ENCODE measurements at places on chromosomes 7 and 10.

- no peak for DNase-seq
Observed at GRCh38 chr10:93445978-93446720, 36.0 kb downstream of the MYOF start.

GRCh38 chr7:151051108-151051507 lies 2.8 kb downstream of the ASIC3 start:
- no peak for DNase-seq

DNA sequence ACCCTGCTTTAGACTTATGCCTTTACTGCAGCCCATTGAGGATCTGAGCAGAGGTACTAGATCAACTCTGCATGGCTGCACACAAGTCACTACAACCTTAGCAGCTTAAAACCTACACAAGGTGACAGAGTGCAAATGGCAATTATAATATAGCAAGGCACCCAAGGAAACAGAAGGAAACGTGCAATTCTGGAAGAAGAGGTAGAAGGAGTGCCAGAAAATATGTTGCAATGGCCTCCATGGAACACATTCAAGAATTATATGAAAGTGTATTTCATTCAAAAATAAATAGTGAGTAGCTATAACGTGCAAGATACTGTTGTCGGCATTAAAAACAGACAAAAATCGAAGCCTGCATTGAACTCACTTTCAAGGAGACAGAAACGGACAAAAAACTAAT lies 2.9 kb upstream of the AKR1C8 start:
- no peak for DNase-seq

DNA sequence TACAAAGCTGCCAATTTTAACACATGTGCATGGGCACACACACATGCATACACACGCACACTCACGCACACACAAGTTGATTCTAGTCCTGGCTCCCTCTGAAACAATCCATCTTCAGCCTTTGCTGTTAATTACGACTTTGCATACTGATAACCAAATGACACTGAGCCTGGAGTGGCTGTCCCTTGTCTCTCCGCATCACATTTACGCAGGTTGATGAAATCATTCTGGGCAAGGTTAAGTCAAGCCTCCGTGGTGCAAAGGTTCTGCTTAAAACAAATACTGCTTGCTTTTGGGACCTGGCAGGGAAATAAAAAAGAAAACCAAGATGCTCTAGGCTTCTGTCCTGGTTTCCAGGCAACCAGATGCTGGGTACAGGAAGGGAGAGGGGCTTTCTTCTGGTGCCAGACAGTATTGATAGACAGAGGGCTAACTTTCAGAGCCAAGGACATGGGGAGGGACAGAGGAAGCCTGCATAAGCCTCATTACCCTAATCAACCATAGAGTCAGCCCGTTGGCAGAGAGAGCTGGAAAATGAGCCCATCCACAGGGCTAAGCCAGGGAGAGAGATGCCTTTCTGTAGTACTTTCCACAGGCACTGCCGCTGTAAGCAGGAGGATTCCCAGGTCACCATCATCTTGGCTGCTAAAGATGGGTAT lies 233.0 kb downstream of the WDR11 start:
- DNase-seq: no peak

- no peak for DNase-seq
Observed at GRCh38 chr7:70645279-70645678, 486.7 kb upstream of the GALNT17 start.

DNA sequence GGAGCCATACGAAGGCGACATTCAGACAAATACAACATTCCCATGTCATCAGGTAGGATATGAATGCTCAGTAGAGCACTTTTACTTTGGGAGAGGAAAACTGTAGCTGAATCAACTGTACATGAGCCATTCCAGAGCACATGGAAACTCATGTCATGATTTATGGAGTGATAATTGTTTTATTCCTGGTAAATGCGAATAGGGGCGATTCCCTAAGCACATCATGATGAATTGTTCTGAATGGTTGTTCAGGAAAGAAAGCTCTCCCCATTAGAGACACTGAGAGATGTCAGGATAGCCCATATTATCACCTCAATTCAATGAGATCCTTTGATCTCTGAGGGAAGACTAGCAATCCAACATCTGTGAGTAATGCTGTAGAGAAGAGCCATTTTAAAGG lies 243.6 kb downstream of the FOXP2 start:
- no peak for DNase-seq

DNA sequence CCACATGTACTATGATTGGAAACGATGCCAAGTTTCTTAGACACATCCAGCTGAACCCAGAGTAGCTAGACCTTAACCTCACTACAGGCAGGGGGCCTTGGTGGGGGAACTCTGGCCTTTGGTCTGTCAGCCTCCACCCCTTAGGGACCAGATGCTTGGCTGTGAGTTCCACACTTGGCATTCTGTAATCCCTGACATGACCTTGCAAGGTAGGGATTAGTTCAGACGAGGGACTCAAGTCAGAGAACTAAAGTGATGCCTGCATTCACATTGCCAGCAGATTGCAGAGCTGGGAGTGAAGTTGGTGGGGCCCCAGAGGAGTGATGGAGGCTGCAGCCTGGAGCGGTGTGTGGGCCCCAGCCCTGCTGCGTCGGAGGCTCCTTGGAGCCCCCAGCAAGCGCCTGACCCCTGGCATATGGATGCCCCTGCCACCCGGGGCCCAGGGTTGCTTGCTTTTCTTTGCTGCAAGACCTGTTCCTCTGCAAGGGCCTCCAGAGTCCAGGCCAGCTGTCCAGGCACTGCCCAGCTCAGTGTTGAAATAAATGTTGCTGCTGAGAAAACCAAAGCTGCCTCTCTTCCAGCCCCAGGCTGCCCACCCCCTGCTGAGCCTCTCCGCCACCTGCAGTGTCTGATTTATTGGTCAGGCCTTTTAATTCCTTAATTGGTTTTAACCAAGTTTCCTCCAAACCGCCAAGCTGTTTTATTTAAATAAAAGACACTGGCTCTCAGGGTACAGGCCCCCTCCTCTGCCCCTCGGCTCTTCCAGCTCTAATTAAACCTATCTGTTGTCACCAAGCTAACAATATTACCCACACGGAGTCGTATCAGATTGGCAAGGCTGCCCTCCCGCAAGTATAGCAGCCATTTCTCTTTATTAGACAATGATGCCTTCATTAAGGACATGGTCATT lies 4.7 kb downstream of the NPTX2 start:
- no peak for DNase-seq

GRCh38 chr7:84946549-84946948 lies 240.3 kb downstream of the SEMA3D start:
- no peak for DNase-seq

DNA sequence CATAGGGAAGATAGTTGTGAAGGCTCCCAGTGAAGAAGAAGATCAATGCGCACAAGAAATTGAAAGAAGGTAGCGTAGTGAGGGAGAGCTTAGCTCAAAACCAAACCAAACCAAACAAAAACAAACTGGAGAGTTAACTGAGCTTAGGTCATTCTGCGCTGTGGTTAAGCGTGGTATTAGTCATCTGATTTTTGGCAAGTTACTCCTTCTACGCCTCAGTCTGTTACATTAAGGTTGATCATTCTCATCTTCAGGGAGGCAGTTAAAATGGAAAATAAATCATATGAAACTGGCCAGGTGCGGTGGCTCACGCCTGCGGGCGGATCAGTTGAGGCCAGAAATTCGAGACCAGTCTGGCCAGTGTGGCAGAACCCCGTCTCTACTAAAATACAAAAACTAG lies 259.7 kb downstream of the EXOC4 start:
- no peak for DNase-seq

DNA sequence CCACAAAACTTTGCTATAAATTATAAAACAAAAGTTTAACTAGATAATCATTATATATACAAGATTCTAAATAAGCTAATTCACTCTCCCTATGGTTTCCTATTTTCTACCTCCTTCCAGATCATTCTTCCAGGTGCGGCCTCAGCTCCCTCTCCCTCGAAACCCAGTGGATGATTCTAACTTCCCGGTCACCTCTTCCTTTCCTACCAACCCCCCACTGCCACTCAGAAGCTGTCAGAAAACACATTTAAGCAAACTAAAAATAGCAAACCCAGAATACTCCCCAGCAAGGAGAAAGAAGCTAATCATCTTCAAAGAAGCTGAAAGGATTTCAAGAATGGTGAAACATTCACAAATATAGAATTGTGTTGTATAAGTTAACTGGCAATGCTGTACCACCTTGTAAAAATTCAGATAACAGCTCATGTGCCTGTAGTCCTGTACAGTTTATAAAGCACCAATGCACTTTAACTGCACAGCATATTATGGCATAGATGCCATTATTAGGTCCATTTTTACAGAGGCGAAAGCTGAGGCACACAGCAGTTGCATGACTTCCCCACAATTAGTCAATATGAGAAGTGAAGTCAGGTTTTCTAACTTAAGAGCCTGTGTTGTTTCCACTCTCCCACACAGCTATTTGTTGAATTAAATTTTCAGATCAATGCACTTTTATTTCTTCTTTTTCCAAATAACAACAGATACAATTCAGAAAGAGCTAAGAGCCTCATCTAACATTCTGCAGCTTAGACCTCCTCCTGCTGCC lies 13.7 kb upstream of the DNTT start:
- no peak for DNase-seq

GRCh38 chr7:29479301-29480200 lies 84.1 kb upstream of the PRR15 start:
- no peak for DNase-seq

DNA sequence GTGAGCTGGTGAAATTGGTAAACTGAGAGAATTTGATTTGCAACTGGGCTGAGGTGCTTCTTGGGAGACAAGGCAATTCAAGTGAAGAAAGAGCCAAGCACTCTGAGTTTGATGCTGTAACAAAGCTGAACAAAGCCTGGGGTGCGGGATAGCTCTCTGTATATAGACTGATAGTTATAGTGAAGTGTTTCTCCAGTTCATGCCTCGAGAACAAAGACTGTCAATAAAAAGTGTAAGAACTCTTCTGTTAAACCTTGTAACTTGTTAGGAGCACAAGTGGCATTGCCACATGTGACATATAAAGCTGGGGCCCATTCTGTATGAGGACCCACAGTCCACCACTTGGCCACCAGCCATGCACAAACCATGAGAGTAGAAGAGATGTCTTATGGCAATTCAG lies 11.3 kb upstream of the PNPLA8 start:
- no peak for DNase-seq

DNA sequence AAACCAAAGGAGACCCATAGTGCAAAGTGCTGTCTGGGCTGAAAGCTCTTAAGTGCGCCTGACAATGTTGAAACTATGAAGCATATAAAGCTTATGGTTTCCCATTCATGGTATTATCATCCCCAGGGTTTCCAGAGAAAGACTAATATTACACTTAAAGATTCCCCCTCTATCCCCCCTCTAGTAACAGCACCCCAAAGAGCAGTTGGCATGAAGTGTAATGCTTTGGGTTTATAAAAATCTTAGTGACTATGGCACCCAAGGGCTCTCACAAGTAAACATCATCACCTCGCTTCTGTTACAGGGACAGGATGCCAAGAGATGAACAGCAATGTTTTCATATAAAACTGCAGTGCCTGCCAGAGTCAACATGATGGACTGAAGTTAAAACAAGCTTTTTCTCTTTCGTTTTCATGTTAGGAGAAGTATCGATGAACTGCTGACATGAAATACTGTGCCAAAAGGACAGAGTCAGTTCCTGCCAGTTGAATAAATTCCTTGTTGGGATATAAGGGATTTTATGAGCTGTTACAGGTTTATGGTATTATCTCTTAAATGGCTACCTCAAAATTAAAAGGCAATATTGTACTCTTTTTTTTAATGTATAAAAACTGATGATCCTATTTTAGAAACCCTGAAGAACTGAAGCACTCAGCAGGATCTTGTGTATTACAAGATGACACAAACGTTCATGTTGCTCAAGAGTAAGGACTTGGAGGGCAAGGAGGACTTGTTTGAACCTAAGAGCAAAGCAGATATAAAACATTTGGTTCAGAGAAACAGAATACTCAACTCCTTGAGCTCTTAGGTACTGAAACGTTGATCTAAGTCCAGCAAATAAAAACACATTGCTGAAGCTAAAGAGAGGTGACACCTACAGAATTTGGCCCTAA lies 203.7 kb upstream of the IMMP2L start:
- DNase-seq: no peak

GRCh38 chr10:8045726-8046494 lies 8.6 kb upstream of the GATA3 start:
- no peak for DNase-seq

DNA sequence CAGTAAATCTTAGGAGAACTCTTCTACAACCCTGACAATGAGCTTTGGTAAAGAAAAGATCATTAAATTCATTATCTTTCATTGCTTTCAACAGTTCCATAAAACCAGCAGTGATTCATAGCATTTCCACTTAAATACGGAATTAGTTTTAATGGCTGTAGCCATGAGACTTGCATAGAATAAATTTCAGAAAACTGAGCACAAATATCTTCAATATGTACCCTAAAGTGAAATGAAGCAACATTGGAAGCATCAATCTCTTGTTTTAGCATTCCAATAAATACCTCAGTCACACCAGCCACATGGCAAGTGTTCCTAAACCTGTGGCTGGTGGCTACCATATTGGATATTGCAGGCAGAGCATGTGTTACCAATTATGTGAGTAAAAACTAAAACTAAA lies 3.6 kb upstream of the RARRES2 start:
- no peak for DNase-seq

DNA sequence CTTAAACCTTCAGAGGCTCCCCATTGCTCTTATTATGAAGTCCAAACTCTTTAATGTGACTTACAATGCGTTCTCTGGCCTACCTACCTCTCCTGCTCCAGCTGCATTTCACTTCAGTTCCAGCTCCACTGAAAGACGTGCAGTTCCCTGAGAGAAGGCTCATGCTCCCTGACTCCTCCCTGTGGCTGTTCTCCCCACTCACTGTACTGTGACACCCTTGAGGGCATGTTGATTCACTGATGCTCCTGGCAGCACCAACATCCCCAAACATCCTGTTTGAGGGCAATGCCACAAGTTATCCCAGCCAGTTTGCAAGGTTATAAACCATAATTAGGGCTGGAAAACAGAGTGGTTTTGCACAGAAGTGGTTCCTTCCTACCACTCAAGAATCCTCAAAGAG lies 111.2 kb downstream of the LSM5 start:
- no peak for DNase-seq

DNA sequence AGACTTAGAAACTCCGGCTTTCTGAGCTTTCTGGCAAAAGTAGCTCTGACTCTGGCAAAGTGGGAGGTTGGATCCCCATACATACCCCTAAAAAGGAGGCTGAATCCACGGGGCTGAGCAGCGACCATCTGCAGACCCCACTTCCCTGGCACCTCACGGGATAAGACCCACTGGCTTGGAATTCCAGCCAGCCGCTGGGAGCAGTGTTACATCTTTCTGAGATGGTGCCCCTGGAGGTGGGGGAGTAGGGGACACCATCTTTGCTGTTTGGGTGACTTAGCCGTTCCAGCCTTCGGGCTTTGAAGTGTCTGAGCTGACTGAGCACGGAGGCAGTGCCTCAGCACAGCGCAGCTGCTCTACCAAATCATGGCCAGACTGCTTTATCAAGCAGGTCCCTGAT lies 45.0 kb upstream of the GRM3 start:
- no peak for DNase-seq
